ENCODE measurements at places on chromosomes 4 and X.

DNA sequence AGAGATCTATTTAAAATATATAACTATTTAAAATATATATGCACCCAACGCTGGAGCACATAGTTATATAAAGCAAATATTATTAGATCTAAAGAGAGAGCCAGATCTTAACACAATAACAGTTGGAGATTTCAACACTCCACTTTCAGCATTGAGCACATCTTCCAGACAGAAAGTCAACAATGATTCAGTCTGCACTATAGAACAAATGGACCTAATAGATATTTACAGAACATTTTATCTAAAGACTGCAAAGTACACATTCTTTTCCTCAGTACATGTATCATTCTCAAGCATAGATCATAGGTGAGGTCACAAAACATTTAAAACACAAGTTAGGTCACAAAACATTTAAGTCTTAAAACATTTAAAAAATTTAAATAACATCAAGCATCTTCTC lies 36.4 kb downstream of the NLRP2B start:
- DNase-seq: no peak

GRCh38 chr4:138702190-138702824 lies 313.3 kb upstream of the NOCT start:
- no peak for DNase-seq

- no peak for DNase-seq
These were observed 589.7 kb downstream of the SPRY1 start for GRCh38 chr4:123986268-123986798.

- no peak for DNase-seq
These were observed 133.8 kb downstream of the CPZ start for GRCh38 chr4:8726344-8726851.

DNA sequence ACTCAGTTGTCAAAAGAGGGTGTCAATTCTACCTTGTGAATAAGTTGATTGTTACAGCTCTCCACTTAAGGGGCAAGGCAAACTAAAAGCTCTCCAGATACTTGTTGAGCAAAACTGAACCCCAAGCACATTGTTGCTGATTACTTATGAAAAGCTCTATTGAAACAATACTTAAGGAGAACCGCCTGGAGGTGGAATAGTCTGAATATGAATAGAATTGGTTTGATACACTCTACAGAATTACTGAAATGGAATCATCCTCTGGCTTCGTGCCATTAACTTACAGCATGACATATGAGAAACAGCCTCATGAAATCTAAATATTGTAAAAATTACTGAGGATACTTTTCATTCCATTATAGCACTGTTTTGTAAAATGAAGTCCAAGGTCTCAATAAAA lies 127.0 kb upstream of the SH3RF1 start:
- no peak for DNase-seq

DNA sequence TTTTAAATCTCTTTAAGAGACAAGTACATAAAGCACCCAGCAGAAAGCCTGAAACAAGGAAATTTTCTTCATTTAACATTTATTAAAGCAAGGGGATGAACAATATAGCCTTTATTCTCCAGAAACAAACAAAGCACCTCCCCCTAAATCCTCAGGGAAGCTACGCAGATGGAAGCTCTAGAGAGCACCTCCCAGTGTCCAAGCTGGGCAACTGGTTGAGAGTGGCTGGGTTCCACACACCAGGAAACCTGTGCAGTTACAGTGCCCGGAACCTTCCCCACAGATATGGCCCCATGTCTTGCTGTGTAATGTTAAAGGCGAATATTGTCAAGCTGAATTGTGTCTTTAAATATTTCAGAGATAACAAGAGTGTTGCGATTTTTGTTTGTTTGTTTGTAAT lies 8.9 kb upstream of the TRIML1 start:
- DNase-seq: no peak

- DNase-seq: no peak
These were observed 139.1 kb upstream of the ZIC3 start for GRCh38 chrX:137426695-137427425.

All from activated CD8-positive, alpha-beta memory T cell treated with anti-CD3 and anti-CD28 coated beads for 1 hour (primary cell).